Inflammatory macrophage (primary cell): ENCODE measurements at places on chromosomes 1 and 21.
A peak's percentile ranks its signal among the peaks of the same experiment; 100 is the strongest.

DNA sequence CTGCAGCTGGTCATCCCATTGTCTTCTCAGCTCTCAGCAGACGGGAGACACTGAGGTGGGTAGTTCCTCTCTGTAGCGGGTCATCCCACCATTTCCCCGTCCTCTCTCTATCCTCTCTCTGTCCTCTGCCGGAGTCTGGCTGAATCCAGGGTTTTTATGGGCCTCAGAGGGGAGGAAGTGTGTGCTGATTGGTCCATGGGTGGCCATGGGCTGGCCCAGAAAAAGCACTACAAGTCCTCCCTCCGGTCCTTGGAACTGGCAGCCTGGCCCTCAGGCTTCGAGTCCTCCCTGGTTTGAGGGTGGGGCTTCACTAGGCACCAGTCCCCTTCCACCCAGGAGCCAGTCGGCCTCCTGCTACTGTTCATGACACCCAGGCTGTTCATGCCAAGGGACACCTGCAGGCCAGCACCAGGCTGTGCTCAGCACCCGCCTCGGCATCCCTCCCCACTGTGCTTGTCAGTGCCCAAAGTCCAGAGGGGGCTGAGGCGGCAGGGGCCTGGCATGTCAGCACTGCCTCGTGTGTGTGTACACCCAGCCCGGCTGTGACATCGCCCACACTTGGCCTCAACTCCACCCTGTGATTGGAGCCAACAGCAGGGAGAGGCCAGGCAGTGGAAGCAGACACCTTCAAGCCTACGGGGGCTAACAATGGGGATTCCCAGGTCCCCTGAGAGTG is 23.0 kb upstream of the LRRC8C start:
- DNase-seq, result no peak

- peak; percentile 23 for DNase-seq
Measured at GRCh38 chr1:16441282-16441665, 750 bp downstream of the NECAP2 start.

GRCh38 chr1:215405211-215405610 is 161.9 kb upstream of the KCTD3 start:
- DNase-seq, result no peak

DNA sequence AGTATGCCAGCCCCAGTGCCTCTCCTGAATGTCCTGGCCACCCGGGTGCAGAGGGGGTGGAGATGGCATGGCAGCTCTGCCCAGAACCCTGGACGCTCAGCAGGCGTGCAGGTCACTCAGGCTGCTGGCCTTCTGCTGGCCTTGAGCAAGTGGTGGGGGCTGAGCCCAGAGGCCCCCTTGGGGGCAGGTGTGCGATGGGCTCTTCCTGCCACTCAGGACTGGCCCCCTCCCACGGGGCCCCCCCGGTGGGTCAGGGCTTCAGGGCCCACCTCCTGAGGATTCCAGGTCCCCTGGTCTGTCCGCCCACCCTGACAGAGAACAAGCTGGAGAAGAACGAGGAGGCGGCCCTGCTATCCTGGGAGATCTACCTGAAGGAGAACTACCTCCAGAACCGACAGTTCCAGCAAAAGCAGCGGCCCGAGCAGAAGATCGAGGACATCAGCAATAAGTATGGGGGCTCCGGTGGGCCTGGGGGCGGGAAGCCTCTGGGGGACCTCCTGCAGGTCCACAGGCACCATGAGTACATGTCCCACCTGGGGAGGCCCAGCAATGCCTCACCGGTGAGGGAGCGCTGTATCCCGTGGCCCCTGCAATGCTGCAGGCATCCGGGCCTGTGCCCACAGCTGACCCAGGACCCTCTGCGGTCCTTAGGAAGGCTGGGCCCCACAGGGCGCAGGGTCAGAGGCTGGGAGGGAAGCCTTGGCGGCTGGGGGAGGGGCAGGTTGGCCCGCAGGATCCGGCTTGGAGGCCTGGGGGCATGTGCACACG is 37.0 kb upstream of the LRRC3 start:
- no peak for DNase-seq

GRCh38 chr21:8989721-8990325 is 1531.6 kb upstream of the TPTE start:
- DNase-seq, result no peak

GRCh38 chr1:50851466-50851865 is 108.6 kb downstream of the FAF1 start:
- no peak for DNase-seq
